WTC11 (cell line): ENCODE measurements at places on chromosomes 7 and 10. TPM values are rescaled to one million over a fixed set of nuclear protein-coding genes. Genes with fewer than 3 reads are reported as not detected.

DNA sequence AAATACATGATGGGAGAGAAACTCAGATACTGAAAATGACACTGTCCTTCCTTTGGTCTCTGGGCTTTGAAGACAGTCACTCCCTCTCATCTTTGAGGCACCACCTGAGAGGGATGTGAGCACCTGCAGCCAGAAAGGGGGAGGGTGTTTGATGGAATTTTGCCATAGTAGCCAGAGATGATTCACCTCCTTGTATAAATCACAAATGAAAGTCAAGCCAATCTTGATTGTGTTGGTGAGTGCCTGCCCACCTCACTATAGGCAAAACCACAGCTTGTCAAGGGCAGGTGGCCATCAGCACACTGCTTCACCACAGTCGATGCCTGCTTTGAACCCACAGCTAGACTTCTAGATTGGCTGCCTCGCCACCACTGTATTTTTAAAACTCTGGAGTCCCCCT lies 48.2 kb downstream of the PON1 start:
- DNase-seq, result no peak

RPEL1 gene
- total RNA-seq, result 0.09 TPM in 1 of 3 replicates, not detected in the others

GRCh38 chr7:63070696-63071095 lies 928.0 kb upstream of the ZNF722 start:
- no peak for DNase-seq

SEMA3A gene
- 29.2 to 33.3 TPM (median 32.2 TPM) in 3 replicates for total RNA-seq

DIP2C gene
- 10.9 to 11.0 TPM (median 11.0 TPM) in 3 replicates for total RNA-seq

IQUB gene
- total RNA-seq, result 0.62 to 0.77 TPM (median 0.71 TPM) in 3 replicates

- no peak for DNase-seq
Measured at GRCh38 chr10:96452494-96453153, 61.1 kb downstream of the TLL2 start.

TAS2R4 gene
- 0.41 to 1.1 TPM (median 0.72 TPM) in 3 replicates for total RNA-seq

- DNase-seq, result no peak
Measured at GRCh38 chr7:117071551-117071950, 118.2 kb downstream of the ST7 start.

- no peak for DNase-seq
Measured at GRCh38 chr10:38102880-38103279, 8.7 kb downstream of the ZNF37A start.

- no peak for DNase-seq
Measured at GRCh38 chr10:48694371-48695030, 9.8 kb downstream of the WDFY4 start.

ENKUR gene
- total RNA-seq, result not detected in 3 replicates

- DNase-seq, result no peak
Measured at GRCh38 chr10:11416974-11417373, 194.5 kb downstream of the USP6NL start.

GSDME gene
- total RNA-seq, result 4.8 to 5.8 TPM (median 5.2 TPM) in 3 replicates

DNA sequence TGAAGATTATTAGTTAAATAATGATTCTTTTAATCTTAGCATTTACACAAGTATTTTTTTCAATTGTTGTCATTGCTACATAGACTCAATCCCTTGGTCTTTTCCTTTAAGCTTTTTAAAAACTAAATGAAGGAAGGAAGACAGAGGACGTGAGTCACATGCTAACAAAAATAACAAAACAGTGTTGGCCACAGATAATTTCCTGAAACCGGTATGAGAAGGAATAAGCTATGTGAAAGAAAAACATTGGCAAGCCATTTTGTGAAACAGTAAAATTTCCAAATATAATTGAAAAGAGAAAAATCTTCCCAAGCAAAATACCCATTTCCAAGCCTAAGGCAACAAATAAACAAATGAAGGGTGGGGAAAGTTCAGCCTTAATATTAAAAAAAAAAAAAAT lies 223.0 kb downstream of the AHR start:
- no peak for DNase-seq

- peak; percentile 14 for DNase-seq
Measured at GRCh38 chr10:33950206-33950605, 615.7 kb upstream of the NRP1 start.

GRCh38 chr7:117908031-117908795 lies 35.0 kb upstream of the CTTNBP2 start:
- no peak for DNase-seq

DNA sequence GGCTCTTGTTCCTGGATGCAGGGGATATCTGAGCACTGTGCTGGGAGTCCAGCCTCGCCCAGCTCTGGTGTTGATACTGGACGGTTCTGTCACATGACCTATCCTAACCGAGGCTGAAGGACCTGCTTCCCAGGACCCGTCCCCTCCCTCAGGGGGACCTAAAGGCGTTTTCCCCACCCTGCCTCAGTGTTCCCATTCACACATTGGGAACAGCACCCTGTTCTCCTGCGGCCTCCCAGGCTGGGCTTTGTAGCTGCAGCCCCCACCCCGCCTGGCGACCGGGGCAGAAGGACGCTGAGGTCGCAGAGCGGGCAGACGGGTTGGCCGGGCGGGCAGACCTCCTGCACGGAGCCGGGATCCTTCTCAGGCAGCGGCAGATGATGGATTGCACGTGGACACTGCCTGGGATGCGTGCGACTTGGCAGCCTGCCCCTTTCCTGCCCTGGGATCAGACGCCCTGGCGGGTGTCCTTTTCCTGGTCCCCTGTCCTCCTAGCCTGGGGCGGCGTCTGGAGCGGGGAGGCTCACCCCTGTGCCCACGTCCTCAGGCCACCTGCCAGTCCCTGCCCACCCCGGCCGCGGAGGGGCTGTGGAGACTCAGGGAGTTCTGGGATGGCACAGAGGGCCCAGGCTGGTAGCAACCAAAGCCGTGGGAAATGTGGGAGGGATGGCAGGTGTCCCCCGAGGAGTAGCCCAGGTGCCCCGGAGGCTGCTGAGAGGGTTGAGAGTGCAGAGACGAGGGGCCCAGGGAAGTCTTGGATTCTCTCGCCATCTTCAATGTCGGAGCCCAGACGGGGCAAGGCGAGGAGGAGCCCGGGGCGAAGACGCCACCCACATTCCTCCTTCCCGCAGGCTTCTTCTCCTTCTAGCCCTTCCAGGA lies 17.2 kb upstream of the PSMG3 start:
- no peak for DNase-seq

CDC14C gene
- total RNA-seq, result 0.07 TPM in 1 of 3 replicates, not detected in the others

LGI1 gene
- not detected in 3 replicates for total RNA-seq

DNA sequence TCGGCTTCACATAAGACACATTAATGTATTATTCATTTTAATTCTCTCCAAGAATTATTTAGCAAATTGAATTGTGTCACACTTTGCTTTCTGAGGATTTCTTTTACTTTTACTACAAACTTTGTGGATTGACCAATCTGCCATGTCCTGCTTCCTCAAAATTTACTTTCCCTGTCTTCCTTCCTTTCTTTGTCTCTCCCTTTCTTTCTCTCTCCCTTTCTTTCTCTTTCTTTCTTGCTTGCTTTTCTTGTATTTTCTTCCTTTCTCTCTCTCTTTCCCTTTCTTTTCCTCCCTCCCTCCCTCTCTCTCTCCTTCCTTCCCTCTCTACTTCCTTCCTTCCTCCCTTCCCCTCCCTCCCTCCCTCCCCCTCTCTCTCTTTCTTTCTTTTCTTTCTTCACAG lies 37.8 kb downstream of the SP8 start:
- DNase-seq, result no peak

C10orf62 gene
- 0.21 to 0.34 TPM in 2 of 3 replicates, not detected in the other for total RNA-seq

DNA sequence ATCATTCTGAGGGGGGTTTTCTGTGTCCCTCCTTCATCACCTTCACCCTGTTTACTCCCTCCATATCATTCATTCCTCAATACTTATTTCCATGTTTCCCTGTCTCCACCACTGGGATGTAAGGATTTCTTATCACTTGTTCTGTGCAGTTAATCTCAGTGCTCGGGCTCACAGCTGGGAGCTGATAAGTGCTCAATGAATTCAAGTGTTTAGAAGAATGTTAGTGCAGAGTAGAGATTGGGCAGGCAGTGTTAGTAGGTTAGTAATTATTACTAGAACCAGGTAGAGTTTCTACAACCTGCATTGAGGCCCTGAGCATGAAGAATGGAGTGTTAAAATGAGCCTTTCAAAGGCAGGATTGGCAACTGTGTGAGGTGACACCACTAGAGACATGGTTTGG lies 458.1 kb downstream of the AUTS2 start:
- DNase-seq, result no peak

HELLS gene
- total RNA-seq, result 365 to 419 TPM (median 379 TPM) in 3 replicates

DNA sequence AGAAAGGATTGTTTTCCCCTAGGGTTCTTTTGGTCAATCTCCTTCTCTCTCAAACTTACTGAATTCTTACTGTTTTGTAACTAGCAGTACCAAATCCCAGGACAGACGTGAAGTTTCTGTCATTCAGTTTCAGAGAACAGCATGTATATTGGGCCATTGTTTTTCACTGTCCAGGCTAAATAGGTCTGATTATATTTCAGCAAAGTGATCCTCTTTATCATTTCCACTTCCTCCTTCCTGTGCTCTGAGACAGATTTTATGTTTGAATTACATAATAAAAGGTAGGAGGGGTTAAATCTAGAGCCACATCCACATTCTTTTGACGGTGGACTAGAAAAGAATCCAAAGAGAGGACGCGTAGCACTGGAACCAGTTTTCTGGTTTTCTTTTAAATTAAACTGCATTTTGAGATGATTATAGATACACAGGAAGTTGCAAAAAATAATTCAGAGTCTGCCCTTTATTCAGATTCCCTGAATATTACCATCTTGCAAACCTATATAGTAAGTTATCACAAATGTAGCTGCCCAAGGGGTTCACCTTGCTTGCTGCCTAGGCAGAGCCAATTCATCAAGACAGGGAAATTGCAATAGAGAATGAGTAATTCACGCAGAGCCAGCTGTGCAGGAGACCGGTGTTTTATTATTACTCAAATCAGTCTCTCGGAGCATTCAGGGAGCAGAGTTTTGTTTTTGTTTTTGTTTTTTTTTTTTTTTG lies 40.1 kb downstream of the AKR1E2 start:
- DNase-seq, result no peak

DNA sequence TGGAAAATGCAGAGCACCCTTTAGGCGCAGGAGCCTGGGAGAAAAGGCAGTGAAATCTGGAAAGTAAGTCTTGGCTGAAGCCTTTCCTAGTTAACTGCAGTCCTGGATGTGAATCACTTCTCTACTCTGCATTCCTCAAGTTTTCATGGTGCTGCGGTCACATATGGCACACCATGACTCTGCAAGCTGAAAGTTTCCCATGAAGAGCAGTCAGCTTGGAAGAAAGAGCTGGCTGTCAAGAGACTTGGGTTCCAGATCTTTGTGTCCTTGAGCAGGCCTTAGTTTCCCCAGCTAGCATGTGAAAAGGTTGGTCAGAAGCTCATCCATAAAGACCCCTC lies 548.3 kb downstream of the SORCS3 start:
- DNase-seq, result no peak

DNA sequence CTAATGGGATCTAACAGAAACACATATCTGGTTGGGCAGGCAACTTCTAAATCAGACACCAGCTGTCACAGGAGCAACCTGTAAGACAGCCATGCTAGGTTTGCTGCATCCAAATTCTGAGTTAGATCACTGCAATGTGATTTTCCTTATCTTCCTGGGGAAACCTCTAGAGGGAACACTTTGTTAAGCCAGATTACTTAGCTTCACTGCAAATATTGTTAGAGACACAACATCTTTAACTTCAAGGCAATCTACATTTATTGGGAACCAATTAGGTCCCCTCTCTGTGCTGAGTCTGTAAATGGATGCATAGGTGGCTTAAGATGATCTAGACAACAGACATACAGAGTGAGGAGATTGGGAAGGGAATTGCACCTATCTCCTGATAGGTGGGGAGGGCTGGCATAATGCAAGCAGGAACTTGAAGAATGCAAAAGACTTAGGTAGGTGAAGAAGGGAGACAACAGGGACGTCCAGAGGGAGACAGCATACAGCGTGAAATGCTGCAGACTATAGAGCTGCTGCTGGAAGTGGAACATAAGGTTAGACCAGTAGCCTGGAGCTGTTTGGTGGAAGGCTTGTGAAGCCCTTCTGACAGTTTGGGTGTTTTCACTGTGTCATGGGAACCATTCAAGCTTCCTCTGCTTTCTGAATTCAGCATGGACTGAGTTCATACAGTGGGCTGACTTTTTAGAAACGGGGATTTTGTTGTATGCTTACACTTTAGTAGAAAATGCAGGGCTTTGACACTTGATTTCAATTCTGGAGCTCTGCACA lies 109.8 kb upstream of the ELMO1 start:
- DNase-seq, result no peak

- DNase-seq, result no peak
Measured at GRCh38 chr7:19224951-19225350, 79.7 kb upstream of the FERD3L start.

GRCh38 chr10:95637140-95637539 lies 19.4 kb downstream of the ALDH18A1 start:
- no peak for DNase-seq

- DNase-seq, result no peak
Measured at GRCh38 chr10:30991647-30992011, 40.0 kb downstream of the ZNF438 start.

ZNF789 gene
- 11.7 to 14.0 TPM (median 12.8 TPM) in 3 replicates for total RNA-seq

GRCh38 chr7:124943472-124943871 lies 13.8 kb upstream of the POT1 start:
- DNase-seq, result no peak

DNA sequence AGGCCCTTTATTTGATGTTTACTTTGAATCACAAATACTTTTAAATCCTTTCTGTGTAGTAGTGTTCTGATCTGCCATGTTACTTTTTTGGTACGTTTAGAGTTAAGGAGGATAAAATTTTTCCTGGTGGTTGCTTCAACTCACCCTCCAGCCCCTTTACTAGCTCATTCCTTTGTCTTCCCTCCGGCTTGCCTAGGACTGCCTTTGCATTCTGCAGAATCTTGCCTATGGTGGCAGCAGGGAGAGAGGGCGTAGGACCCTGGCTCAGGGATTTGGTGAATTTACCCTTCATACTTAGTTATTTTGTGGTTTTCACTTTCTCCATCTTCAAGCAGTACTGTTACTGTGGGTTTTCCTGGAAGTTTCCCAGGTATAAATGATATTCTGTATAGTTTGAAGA lies 833.5 kb downstream of the XPNPEP1 start:
- peak; percentile 12 for DNase-seq

DNA sequence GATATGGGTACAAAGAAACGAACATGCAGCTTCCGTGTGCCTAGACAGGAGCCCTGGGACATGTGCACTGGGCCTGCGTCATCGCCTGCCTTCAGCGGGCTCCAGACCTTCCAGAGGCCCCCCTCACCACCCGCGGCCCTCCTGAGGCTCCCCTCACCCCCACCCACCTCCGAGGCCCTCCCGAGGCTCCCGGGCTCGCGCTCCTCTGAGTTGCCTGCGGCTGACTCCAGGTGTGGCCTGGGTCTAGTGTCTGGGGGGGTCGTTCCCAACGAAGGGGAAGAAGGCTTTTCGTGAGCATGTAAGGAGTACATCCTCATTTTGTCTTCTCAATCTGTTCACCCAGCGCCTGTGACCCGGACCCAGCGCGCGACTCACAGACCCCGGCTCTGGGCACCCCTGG lies 177.3 kb upstream of the ZNF32 start:
- no peak for DNase-seq

ECHDC3 gene
- 17.1 to 18.3 TPM (median 18.1 TPM) in 3 replicates for total RNA-seq

ALOX5 gene
- 3.4 to 4.9 TPM (median 4.4 TPM) in 3 replicates for total RNA-seq
